ENCODE measurements at places on chromosomes 4 and X.

- no peak for DNase-seq
These were observed 244.5 kb upstream of the SPANXN1 start for GRCh38 chrX:145002771-145003170.

- no peak for DNase-seq
These were observed 166.9 kb upstream of the KLF3 start for GRCh38 chr4:38497121-38497520.

GRCh38 chrX:9467146-9467545, 2.3 kb downstream of the TBL1X start:
- no peak for DNase-seq

DNA sequence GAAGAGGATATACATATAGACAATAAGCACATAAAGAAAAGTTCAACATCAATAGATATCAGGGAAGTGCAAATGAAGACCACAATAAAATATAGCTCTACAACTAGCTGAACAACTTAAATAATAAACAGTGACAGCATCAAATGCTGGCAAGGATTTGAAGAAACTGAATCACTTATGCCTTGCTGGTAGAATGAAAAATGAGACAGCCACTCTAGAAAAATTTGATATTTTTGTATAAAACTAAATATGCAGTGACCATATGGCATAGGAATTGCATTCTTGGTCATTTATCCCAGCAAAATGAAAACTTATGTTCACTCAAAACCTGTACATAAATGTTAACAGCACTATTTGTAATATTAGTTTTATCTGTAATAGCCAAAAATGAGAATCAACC, 1102.0 kb downstream of the C4orf33 start:
- DNase-seq: no peak

GRCh38 chr4:110742143-110742542, 119.3 kb upstream of the PITX2 start:
- DNase-seq: no peak

DNA sequence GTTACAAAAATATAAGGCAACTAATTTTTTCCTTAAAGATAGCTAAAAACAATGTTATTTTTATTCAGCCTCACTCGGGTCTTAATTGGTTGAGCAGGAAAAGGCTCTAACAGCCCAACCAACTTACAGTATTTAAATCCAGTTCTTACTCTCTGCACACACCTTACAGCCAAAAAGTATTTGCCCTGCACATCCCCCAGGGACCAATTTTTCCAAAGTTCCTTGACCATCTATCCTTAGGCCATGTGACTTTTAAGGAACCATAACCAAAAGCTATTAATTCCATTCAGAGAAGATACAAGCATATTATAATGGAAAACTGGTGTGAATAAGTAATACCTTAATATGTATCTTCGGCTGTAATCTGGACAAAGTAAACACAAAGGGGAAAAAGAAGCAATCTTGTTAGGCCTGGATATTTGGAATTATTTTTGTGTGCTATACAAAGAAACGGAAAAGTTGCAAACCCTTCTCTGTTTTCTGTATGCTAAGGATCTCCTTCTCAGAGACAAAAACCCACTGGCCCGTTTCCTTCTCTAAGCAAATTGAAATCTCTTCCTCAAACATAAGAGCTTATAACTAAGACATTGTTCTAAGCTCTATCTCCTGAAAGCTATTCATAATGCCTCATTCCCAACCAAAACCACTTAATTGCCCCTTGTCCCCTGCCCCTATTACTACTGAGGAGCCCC, 1.0 kb upstream of the THAP9 start:
- no peak for DNase-seq

DNA sequence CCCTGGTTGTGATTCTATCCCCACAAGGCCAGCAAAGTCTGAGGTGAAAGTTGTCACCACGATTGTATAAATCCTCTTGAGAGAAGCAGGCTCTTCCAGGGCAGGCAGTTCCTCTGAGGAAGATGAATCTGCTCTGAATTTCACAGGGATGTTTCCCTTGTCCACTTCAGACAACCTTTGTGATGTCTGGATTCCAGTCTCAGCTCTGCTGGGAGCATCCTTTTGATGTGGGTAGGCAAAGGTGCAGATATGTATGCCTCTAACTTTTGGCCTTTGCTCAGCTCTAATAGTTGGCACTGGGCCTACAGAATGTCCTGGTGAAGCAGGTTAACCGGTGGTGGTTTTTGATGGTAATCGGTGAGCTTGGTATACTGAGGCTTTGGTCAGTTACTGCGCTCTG, 50.6 kb upstream of the WDR1 start:
- DNase-seq: no peak

GRCh38 chr4:87649980-87650379, at the start of gene DMP1:
Gene DMP1 (plus strand): TSS chr4:87650280. CDS start chr4:87656493, 6,213 bp downstream.
- no peak for DNase-seq

DNA sequence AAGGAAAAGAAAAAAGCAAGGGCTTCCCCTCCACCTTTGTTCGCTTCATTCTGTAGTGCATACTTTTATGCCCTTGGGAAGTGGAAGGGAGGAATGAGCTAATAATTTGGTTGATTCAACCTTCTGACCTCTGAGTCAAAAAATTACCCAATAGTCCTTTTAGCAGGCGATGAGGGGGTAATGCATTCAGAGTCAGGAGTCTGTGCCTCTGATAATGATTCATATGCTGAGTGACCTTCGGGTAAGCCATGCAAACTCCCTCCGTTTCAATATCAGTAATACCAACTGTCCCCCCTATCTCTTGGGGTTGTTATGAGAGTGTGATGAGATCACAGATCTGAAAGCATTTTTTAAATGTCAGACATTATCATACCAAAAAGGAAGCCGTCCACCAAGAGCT, 41.6 kb upstream of the ACSL4 start:
- DNase-seq: no peak

DNA sequence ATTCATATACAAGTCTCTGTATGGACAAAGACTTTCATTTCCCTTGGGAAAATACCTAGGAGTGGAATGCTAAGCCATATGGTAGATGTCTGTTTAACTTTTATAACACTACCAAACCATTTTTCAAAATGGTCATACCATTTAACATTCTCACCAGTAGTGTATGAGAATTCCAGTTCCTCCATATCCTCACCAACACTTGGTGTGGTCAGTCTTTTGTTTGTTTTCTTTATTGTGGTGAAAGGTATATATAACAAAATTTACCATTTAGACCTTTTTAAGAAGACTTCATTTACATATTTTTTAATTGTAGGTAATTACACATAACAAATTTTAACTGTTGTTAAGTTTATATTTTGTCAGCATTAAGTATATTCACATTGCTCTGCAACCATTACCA, 12.7 kb upstream of the APLN start:
- no peak for DNase-seq

DNA sequence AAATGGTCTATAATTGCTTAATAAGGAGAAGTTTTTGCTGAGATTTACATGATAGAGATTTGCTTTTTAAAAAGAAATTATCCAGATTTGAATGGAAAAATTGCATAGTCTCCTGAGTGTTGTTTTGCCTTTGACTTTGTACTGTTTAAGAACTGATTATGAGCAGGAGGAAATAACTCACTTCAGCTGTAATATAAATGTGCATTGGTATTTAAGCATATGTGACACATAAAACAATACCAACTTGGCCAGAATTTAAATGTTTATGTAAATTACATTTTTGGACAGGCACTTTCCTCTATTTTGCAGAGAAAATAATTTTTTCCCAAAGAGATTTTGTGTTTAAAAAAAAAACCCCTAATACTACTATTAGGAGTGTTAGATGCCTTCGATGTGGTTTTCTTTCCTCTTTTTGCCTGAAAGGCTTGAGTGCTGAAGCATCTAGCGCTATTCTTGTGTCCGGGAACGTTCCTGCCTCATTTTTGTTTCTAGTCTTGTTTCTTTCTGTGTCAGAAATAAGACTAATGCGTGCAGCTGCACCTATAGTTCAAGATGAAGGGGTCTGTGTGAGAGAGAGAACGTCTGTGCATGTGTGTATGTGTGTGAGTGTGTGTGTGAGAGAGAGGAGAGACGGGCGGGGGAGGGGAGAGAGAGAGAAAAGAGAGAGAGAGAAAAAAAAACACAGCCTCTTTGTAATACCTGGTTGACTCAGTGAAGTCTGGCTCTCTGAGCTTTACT, 60.8 kb downstream of the TBL1X start:
- peak; percentile 58 for DNase-seq

- no peak for DNase-seq
These were observed 258.3 kb upstream of the GABRA2 start for GRCh38 chr4:46648088-46648744.

- DNase-seq: no peak
These were observed 39.3 kb downstream of the GRIA3 start for GRCh38 chrX:123223409-123223808.

DNA sequence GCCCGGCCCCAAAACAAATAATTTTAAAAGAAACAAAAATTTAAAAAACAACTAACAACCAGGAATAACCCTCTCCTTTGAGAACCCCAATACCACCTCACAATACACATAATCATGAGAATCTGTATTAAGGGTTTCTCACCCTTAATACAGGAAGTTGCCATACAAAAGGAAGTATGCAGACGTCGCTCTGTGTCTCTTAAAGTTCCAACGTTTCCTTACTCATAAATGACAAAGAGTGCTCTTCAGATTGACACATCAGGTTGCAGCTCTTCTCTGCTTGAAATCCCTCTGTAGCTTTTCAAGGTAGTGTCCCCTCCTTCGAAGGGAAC, 73.9 kb upstream of the IRF2 start:
- no peak for DNase-seq

GRCh38 chr4:2482192-2482591, 13.3 kb downstream of the RNF4 start:
- no peak for DNase-seq

- DNase-seq: no peak
These were observed 36.5 kb downstream of the SUPT20HL1 start for GRCh38 chrX:24396931-24397279.

- no peak for DNase-seq
These were observed 119.7 kb upstream of the CXorf51A start for GRCh38 chrX:146934256-146934655.

All from vagina (tissue), 2 donors.